ENCODE measurements at places on chromosomes 11 and 22.

DNA sequence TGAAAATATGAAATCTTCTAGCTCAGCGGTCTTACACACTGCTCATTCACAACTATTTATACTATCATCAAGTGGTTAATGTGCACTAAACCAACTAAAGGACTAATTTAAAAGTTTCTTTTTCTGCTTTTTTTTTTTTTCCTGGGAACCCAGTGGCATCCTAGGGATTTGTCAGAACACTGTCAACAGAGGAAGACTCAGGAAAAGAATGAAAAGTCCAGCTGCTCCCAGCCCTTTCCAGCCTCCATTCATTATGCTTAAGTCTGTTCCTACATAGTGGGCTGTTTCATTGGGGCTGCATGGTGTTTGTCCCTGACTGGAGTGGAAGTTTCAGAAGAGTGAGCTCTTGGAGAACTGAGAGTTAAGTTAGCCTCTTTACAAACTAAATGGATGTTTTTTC lies 391.1 kb downstream of the AASDHPPT start:
- DNase-seq = no peak

DNA sequence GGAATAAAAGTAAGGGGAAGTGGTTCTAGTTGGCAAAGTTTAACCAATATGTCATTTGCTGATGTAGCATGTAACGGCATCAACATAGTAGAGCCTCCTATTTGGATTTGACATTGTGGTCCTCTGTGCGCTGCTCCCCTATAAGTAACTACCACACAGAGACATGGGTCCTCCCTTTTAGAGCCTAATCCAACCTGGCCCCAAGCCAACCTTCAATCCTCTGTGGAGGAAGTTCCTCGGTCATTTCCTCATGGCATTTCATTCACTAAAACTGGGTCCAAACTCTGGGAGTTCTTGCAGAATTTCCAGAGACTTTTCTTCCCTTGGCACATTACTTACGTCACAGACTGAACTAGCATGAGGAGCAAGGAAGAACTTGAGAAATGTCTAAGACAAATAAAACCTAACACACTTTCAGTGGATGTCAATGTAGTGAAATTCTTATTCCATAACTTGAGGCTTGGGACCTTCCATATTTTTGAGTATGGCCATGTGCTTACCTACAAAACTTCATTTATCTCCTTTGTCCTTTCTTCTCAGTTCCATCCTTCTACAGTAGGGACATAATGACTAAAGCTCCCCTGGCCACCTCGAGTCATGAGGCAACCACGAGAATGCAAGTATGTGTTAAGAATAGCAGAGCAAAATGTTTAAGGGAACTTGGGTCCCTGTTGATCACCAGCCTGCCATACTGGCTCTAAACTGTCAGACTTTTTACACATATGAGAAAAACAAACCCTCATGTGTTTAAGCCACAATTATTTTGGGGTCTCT lies 34.7 kb downstream of the MMP20 start:
- peak; percentile 10 for DNase-seq

DNA sequence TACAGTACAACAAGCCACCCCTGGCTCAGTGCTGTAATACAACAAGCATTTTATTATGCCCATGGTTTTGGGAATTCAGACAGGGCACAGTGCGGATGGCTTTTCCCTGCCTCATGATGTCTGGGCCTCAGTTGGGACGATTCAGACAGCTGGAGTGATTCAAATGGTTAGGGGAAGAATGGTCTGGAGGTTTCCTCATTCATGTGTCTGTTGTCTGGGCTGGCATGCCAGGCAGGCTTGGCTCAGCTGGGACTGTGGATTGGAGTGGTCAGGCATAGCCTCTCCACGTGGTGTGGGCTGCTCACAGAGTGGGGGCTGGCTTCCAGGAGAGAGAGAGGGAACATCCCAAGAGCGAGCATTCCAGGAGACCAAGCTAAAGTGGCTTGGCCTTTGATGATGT lies 164.4 kb downstream of the C11orf91 start:
- DNase-seq = no peak

GRCh38 chr11:83194281-83195142 lies 1.0 kb downstream of the ANKRD42 start:
- DNase-seq = peak; percentile 54

- no peak for DNase-seq
Measured at GRCh38 chr11:15170698-15171097, 56.0 kb downstream of the INSC start.

- DNase-seq = no peak
Measured at GRCh38 chr11:34161361-34161760, 55.9 kb downstream of the NAT10 start.

GRCh38 chr11:824292-824880 lies 3.3 kb upstream of the CRACR2B start:
- DNase-seq = no peak

DNA sequence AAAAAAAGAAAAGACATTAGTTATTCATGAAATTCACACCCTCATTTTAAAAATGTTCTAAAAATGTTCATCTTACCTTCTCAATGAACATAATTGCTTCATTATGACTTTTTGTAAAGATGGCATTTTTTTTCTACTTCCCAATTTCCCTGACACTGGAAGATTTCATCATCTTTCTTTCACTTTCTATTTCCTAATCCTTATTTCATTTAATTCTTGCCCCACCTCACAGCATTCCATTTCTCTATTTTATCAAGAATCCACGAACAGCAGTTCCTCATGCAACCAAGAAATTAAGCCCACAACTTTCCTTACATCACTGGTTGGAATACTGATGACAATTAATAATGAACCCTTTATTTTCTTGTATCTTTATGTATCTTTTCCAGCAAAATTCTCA lies 1.9 kb downstream of the PATL1 start:
- no peak for DNase-seq

DNA sequence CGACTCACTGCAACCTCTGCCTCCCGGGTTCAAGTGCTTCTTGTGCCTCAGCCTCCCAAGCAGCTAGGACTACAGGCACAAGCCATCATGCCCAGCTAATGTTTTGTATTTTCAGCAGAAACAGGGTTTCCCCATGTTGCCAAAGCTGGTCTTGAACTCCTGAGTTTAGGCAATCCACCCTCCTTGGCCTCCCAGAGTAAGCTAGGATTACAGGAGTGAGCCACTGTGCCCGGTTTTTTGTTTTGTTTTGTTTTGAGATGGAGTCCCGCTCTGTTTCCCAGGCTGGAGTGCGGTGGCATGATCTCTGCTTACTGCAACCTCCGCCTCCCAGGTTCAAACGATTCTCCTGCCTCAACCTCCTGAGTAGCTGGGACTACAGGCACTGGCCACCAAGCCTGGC lies 41.0 kb downstream of the CELF1 start:
- DNase-seq = no peak

DNA sequence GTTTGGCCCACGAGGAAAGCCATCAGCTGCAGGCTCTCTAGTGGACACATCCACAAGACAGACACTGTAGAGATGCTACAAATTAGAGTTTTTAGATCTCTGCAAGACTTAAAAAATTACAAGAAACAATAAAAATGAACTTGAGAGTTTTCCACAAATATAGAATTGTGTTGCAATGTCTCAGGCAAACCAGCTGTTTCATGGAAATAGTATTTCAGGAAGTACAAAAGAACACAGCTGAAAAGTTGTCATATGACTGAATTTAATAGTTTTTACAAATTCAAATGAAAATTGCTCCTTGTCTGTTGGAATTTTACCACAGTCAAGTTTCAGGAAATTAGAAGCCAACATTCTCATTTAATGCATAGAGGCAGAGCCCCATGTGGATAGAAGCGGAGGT lies 184.5 kb upstream of the PITPNB start:
- no peak for DNase-seq

- DNase-seq = no peak
Measured at GRCh38 chr11:63919267-63920125, 2.5 kb upstream of the RCOR2 start.

GRCh38 chr11:69445131-69445470 lies 36.4 kb upstream of the LINC01488 start:
- DNase-seq = no peak

- DNase-seq = no peak
Measured at GRCh38 chr11:126488591-126489370, 133.3 kb downstream of the ST3GAL4 start.

DNA sequence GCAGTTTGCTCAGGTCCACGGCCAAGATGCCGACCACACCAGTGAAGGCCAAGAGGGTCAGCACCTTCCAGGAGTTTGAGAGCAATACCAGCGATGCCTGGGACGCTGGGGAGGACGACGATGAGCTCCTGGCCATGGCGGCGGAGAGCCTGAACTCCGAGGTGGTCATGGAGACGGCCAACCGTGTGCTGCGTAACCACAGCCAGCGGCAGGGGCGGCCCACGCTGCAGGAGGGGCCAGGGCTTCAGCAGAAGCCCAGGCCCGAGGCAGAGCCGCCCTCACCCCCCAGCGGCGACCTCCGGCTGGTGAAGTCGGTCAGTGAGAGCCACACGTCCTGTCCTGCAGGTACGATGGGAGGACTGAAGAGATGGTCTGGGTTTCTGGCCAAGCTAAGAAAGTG lies 31.0 kb downstream of the TBC1D22A start:
- DNase-seq = no peak

GRCh38 chr11:82494988-82495432 lies 238.7 kb downstream of the FAM181B start:
- no peak for DNase-seq

- DNase-seq = no peak
Measured at GRCh38 chr22:34306361-34306760, 386.1 kb upstream of the LARGE1 start.

DNA sequence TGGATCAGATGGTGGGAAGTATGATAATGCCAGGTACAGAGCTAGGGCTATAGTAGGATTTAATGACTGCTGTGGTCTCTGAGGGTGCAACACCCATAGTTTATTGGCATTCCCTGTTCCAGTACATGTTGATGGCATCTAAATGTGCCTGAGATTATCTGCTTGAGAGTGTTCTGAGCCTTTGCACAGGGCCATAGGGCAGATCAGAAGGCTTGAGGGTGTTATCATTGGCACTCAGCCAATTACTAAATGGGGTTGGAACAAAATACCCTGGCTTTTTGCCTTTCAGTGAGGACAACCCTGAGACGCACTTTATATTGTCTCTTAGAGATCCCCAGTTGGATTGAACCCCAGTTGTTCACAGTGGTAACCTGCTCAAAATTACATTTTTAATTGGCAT lies 6.7 kb downstream of the SLC5A12 start:
- no peak for DNase-seq

- DNase-seq = no peak
Measured at GRCh38 chr11:528815-529727, 6.3 kb downstream of the HRAS start.

DNA sequence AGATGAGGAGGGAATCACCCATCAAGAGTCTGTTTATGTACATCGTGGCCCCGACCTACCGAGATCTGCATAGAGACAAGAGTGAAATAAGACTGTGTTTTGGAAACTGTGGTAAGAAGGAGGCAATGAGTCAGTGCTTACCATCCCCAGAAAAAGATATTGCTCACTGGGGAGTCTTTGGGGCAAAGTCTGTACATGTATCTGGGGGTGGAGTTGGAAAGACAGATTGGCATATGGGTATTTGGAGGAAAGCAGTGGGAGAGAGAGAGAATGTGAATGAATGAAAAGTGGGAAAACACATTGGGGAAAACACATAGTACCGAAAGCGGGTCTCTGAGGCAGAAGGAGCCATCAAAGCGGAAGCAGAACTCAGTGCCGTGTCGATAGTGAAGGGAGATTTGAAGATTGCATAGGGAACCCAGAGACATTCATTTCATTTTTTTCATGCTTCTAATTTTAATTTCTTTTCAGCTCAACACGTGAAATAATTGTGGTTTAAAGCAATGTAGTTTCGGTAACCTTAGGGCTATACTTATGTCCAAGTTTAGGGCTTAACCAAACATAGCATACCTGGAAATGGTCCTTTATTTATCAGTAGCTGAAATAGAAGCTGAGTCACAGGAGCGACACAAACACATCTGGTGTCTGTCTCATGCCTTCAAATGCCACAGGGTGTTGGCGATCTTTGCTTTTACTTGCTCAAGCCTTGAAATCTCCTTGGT lies 98.6 kb upstream of the CD44 start:
- peak; percentile 16 for DNase-seq

GRCh38 chr11:134736251-134736947 lies 324.4 kb upstream of the B3GAT1 start:
- no peak for DNase-seq

DNA sequence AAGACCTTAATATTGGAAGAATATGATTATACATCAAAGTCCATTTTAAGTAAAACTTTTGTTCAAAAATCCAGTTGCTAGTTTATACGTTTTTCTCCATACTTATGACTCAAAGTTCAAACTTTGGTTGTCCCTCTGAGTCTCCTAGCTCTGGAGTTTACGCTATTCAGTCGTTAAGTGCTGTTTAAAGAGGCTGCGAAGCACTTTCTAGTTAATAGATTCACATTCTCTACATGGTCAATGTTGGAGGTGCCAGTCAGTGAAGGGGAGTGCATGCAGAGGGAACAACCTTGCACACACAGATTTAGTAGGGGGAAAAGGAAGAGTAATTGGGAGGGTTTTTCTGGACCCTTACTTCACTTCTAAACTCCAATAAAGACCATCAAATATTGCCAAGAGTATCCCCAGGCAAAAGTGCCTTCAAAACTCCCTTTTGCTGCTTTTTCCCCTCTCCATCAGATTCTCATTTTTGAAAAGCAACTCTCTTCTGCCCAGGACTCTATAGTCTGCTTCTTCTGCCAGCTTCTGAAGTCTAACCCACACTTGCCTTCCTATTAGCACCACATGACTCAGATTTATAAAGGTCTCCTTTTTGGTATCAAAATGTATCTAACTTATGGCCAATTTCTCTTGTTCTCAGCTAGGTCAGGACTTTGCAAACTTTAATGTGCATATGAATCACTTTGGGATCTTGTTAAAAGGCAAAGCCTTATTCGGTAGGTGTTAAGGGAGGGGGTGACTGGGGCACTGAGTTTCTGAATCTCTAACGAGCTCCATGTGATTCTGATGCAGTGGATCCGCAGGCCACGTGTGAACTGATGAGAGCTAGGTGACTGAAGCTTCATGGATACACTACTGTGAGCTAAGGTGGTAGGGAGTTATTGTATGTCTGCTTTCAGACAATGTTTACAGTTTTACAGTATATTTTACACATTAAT lies 96.2 kb upstream of the MTMR2 start:
- no peak for DNase-seq

Measured in GDM1 (cell line).